Osteocyte (in vitro differentiated cells): ENCODE measurements at places on chromosomes 5 and 9. TPM values are rescaled to one million over a fixed set of nuclear protein-coding genes. Genes with fewer than 3 reads are reported as not detected.

NAA35 gene
- 18.8 and 20.0 TPM in 2 replicates for total RNA-seq

SLC23A1 gene
- not detected in 2 replicates for total RNA-seq

IL4 gene
- not detected in 2 replicates for total RNA-seq

NPR2 gene
- total RNA-seq, result 26.8 and 28.1 TPM in 2 replicates

PITX1 gene
- 0.13 TPM in 1 of 2 replicates, not detected in the other for total RNA-seq

CDC25C gene
- total RNA-seq, result 1.9 and 2.2 TPM in 2 replicates

PRRC2B gene
- total RNA-seq, result 285 and 290 TPM in 2 replicates

NANS gene
- 43.4 and 43.9 TPM in 2 replicates for total RNA-seq
